Neural crest cell (in vitro differentiated cells): ENCODE measurements at places on chromosomes 2 and 18.

DNA sequence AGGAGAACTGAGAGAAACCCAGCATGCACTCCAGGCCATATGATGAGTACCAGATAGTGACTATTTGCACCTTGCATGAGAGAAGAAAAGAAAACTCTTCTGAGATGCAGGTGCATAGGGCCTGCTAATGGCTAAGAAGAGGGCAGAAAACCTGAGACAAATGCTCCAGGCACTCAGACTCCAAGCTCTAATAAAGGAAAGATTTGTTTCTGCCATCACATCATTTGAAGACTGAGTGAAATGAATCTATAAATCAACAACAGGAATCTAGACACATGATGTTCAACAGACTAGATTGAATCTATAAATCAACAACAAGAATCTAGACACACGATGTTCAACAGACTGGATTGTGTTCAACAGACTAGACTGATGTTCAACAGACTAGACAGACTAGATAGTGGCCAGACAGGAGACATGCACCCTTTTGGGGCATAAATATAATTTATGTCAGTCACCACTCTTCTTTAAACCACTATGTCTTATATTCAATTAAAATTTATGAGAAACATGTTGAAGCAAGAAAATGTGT lies 482.7 kb upstream of the UBE2E3 start:
- no peak for DNase-seq

DNA sequence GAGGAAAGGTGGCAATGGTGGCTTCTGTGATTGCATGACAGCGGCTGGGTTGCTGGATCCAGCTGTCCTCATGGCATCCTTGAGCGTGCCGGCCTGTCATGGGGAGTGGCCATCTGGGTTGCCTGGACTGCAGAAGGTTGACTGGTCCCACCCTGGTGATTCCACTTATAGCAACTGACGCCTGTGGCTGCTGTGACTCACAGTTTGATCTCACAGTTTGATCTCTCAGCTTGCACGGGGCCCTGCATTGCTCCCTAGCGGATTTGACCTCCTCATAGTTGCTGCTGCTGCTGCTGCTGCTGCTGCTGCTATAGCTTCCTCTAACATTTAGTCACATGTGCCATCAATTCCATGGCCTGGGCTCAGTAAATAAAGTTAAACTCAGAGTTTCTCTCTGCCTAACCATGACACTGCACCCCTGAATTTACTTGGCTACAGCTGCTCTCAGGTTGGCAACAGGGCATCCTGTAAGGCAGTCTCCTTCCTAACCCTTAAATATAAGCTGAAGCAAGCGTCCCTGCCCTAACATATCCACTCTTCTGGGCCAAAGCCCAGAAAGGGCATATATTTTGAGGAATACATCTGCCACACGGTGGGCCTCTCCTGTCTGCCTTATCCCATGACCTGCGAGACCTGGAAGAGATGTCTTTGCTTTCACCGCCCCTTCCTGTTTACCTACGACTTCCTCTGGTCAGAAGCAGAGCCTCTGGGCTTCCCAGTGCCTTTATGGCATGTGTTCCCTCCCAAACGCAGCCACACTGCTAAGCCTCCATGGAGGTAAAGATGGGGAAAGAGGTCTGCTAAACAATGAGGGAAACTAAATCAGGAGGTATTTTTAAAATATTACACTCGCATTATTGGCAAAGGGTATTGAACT lies 37.8 kb upstream of the CCDC150 start:
- no peak for DNase-seq

GRCh38 chr18:31931163-31931885 lies 11.6 kb downstream of the TRAPPC8 start:
- no peak for DNase-seq

GRCh38 chr2:223936862-223937326 lies 8.2 kb downstream of the WDFY1 start:
- DNase-seq, result no peak

- DNase-seq, result no peak
Observed at GRCh38 chr2:37583867-37584266, 87.6 kb downstream of the CDC42EP3 start.

- DNase-seq, result no peak
Observed at GRCh38 chr2:151056870-151057269, 204.8 kb downstream of the RBM43 start.

GRCh38 chr2:171102802-171103201 lies 57.9 kb downstream of the TLK1 start:
- no peak for DNase-seq

GRCh38 chr18:73151086-73151485 lies 283.3 kb upstream of the NETO1 start:
- DNase-seq, result no peak

DNA sequence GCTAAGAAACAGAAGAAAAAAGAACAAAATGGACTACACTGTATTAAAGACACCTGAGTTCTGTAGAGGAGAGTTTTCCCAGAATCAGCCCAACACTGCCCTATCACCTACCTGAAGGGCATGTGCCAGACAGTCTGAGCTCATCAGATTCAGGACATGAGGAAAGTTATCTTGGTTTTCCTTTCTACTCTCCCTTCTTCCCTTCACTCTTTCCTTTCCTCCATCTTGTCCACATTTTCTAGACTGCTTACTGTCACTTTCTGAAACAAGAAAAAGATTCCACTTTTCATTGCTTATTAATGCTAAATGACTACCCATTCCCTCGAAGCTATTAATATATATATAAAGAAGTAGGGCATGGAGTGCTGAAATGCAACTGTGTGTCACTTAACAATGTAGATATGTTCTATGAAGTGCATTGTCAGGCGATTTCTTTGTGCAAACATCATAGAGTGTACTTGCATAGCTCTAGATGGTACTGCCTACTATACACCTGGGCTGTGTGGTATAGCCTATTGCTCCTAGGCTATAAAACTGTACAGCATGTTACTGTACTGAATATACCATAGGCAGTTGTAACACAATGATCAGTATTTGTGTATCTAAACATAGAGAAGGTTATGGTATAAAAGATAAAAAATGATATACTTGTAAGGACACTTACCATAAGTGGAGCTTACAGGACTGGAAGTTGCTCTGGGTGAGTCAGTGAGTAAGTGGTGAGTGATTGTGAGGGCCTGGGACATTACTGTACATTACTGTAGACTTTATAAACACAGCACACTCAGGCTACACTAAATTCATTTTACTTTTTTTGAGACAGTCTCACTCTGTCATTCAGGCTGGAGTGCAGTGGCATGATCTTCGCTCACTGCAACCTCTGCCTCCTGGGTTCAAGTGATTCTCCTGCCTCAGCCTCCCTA lies 145.5 kb upstream of the ITGA6 start:
- no peak for DNase-seq
